ENCODE measurements at places on chromosomes 4 and X.

GRCh38 chr4:169628579-169628978, 8.2 kb downstream of the CLCN3 start:
- no peak for DNase-seq

GRCh38 chr4:14428125-14428524, 574.2 kb upstream of the CPEB2 start:
- no peak for DNase-seq

GRCh38 chrX:53073115-53073586, 9.0 kb upstream of the TSPYL2 start:
- DNase-seq: peak; percentile 82

DNA sequence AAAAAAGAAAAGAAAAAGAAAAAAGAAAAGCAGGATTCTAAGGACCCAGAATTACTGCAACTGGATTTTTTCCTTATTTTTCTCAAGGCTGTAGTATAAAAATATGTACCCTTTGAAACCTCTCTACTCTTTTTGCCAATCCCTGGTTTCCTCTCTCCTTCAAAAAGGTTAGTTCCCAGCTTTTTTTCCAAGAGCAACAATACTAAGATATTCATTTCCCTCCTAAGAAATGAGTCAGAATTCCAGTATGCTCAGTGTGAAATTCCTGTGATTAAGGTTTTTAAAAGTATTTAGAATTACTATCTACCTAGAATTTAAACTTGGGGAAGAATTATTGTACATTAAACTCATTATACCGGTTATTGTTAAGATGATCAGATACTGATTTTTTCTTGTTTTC, 22.0 kb downstream of the SMIM14 start:
- no peak for DNase-seq

DNA sequence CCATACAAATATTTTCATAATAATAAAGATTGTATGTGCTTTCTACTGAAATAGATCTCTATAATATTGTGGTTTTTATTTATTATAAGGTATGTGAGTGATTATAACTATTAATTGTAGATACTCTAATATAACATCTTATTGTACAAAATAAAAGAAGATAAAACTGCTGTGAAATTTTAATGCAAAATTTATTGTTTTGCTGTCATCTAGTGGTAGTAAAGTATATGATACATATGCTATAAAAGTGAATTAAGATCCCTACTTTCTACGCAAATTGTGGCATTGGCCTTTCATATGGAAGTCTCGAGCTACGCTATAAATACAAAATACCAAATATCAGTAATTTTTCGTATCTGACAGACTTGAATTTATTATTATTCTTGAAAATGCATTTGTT, 19.3 kb downstream of the YIPF7 start:
- no peak for DNase-seq

DNA sequence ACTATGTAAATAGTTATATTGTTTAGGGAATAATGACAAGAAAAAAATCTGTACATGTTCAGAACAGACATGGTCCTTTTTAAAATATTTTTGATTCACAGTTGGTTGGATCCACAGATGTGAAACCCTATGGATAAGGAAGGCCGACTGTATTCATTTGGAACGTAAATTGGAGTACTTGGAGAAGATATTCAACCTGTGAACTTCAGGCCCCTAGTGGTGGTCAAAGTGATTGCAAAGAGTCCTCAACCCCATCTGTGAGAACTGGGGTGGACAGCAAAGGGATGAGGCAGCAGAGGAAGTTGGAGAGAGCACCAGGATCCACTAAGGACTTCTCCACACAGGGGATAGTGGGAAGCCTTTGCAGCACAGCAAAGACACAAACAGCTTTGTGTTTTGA, 6.2 kb upstream of the CXCL13 start:
- DNase-seq: peak; percentile 19

DNA sequence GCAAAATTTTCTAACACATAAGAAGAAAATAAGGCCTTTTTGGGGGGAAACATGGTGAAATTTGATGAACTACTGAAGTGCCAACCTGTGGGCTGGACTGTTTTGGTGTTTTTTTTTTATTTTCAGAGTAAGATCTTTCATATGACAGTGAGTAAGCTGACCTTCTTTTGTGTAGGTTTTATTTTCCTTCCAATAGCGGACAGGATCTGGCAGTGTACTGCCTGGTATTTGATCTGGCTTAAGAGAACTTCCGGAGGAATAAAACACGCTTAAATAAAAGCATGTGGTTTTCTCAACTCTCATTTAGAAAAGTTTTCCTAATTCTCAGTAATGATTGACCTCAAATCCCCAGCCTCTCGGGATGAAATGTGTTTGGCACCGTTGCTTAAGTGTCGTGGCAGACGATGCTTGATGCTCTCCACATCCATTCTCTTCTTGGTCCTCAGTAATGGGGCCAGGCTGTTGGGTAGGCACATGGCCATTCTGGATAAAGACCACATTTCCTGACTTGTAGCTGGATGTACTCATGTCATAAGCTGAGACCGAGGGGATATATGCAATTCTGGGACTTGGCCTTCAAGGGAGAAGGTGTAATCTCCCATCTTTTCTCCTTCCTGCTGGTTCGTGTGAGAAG, 65.6 kb upstream of the PDLIM3 start:
- no peak for DNase-seq

GRCh38 chr4:85867271-85867670, 392.3 kb downstream of the ARHGAP24 start:
- DNase-seq: no peak

GRCh38 chrX:49019050-49019449, 17.0 kb upstream of the GRIPAP1 start:
- no peak for DNase-seq

DNA sequence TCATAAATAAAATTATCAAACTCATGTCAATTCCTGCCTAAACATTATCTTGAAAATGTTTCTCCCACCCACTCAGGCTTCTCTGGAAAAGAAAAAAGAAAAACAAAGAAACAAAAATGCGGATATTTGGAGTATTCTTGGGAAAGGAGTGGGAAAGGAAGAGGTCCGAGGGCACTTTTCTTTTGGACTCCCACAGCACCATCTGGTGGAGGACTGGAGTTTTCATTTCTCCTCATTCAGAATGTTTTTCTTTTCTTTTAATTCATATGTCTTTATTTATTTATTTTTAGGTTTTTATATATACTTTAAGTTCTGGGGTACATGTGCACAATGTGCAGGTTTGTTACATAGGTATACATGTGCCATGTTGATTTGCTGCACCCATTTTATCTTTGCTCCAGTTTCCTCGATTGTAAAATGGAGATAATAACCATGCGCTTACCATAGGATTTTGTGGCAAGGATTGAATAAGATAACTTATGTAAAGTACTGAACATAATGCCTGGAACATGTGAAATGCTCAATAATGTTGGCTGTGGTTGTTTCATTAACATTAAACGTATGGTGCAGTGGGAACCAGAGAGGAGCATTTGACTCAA, 8.0 kb upstream of the KCNE5 start:
- DNase-seq: peak; percentile 27

DNA sequence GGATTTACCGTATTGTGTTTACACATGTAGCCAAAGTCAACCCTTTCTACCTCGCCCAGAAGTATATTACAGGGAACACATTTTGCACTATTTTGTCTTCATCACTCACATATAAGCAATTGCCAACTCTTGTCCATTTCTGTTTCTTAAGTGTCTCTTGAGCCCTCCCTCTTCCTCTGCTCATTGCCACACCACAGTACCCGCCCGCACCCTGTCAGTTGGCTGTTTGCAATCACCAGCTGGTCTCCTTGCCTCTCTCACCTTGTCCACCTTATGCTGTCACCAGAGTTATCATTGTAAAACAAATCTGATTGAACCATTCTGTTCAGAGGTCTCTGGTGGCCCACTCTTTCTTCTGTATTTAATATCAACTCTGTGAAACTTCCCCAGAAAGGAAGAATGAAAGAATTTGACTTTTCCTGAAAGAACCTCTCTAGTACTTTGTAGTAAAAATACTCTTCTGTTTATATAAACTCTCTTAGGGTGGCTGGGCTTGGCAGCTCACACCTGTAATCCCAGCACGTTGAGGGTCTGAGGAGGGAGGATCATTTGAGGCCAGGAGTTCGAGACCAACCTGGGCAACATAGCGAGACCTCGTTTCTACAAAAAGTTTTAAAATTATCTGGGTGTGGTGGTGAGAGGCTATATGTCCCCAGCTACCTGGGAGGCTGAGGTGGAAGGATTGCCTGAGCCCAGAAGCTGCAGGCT, 50.2 kb downstream of the ING2 start:
- DNase-seq: no peak

- peak; percentile 27 for DNase-seq
These were observed 4.2 kb upstream of the PDHA2 start for GRCh38 chr4:95835672-95836071.

DNA sequence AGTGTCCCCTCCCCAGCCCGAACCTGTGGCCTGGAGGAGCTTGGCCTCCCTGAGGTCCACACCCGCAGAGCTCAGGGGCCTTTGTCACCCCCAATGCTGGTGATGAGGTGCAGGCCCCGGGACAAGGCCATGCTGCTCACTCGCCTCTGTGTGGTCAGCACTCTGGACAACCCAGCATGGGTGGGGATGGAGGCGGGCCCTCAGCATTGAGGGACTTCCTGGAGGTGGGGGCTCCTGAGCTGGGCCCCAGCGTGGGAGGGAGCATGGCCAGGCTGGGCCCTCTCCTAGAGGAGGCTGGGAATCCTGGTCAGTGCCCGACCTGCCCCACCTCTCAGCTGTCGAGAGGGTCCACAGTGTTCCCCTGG, 30.6 kb downstream of the TACC3 start:
- no peak for DNase-seq

DNA sequence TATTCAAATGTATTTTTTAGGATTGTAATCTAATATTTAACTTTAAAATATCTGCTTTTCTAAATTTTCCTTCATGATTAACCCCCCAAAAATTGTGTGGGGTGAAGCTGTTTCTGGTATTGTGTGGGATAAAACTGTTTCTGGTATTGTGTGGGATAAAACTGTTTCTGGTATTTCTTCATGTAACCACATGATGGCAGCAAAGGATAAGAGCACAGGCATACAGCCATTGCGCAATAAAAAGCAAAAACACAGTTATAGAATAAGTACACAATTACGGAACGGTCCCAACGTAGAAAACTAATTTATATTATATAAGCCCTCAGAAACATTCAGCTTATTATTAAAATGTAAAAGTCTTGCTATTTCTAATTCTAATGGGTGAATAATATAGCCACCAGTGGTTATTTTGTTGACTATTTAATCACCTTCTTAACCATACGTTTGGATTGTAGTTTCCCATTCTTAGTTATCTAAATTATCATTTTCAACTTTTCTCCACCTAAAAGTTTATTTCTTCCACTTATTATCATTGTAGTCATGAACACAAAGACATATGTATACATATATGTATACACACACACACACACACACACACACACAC, 333.9 kb upstream of the FSTL5 start:
- DNase-seq: no peak

DNA sequence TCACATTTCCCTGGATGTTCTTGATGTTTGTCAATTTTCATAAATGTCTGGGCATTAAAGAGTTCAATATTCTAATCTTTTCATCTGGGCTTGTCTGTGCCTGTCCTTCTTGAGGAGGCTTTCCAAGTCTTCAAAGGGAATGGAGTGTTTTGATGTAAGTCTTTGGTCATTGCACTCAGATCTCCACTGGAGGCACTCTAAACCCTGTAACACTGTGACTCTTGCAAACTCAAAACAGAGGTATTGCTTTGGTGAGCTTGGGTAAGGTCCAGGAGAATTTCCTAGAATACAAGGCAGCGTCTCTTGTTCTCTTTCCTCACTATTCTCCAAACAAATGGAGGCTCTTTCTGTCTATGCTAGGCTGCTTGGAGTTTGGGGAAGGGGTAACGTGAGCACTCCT, 1118.1 kb upstream of the PABPC4L start:
- DNase-seq: peak; percentile 32

GRCh38 chr4:65971686-65972085, 301.4 kb upstream of the EPHA5 start:
- DNase-seq: no peak

- DNase-seq: no peak
These were observed 272.9 kb downstream of the FBXO8 start for GRCh38 chr4:174010547-174010946.

DNA sequence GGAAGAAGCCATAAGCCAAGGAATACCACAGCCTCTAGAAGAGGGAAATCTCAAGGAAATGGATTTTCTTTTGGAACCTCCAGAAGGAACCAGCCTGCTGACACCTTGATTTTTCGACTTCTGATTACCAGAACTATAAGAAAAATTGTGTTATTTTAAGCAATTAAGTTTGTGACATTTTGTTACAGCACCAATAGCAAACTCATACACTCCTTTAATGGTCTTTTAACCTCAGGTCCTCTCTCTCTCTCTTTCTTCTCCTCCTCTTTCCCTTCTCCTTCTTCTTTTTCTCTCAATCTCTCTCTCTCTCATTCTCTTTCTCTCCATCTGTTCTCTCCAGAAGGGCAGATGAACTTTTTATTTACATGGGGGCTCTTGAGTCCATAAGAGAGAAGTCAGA, 26.3 kb downstream of the ARSD start:
- DNase-seq: no peak

GRCh38 chr4:137623013-137623412, 90.7 kb upstream of the PCDH18 start:
- DNase-seq: peak; percentile 4

- no peak for DNase-seq
These were observed 436.4 kb downstream of the BCOR start for GRCh38 chrX:39661116-39661907.

- DNase-seq: no peak
These were observed 73.9 kb downstream of the QRFPR start for GRCh38 chr4:121306931-121307330.

DNA sequence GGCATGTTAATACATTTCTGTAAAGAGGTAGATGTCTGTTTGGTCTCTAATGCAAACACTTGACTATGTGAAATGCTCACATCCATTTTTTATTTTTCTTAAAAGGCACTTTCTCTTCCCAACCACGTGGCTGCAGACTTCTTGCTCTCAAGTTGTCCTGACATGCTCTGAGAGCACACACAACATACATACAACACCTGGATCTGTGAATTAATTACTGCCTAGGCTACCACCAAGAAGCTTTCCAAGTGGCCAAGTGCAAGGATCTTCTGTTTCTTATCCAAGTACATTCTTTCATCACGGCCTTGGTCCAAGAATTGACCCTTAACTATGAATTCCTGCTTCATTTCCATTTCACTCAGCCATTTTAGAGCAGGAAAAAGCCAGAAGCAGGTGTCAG, 110.8 kb downstream of the SPRY1 start:
- DNase-seq: no peak

DNA sequence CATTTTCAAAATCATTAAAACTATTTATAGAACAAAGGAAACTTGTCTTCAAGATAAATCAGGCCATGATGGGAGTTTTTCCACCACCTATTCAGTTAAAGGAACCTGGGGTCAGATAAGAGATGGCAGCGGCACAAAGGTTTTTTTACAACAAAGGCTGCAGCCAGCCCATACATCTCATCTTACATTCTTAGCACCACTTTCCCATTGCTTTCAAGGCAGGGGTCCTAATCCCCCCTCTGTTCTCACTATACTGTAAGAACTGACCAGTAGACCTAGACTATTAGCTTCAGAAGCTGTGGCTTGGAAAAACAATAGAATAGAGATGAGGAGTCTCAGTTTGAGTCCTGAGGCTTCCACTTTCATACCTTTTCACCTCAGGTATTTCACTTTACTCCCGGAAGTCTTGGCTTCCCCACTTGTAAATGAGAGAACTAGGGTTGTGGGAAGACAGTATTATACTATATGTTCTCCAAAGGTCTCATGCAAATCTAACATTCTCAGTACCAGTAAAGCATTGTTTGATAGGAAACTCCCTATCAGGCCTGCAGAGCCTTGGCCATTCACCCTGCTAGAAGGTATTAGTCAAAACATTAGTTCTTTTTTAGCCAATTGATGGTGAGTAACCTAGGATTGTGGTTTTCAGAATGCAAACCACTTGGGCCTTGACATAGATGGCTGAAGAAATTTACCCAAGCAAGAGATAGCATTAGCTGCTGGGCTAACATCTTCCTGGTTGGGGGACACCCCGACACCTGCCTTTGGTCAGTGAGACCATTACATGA, 182.9 kb upstream of the PBDC1 start:
- DNase-seq: peak; percentile 12
